Stimulated activated CD8-positive, alpha-beta memory T cell treated with anti-CD3 and anti-CD28 coated beads, Interleukin-2, amount 100 ng/mL, for 48 hours (primary cell): ENCODE measurements at places on chromosomes 3 and 15.

- peak; percentile 10 for DNase-seq
Observed at GRCh38 chr3:128316481-128316891, 150.2 kb downstream of the DNAJB8 start.

DNA sequence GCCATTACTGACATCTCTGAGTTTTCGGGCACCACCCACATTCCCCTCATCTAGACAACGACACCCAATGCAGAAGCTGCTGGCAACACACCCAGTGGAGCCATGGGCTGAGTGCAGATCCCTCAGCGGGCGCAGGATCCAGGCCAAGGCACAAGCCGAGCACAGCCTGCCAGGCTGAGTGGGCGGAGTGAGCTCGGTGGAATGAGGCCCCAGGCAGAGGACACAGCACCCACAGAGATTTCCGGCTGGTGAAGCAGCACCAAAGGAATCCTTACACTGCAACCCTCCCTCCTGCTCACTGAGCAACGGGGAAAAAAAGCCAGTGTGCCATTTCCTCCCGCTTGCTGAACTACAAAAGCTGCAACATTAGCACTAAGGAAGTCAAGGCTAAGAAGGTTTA lies 34.3 kb downstream of the ZMAT3 start:
- DNase-seq, result peak; percentile 31

DNA sequence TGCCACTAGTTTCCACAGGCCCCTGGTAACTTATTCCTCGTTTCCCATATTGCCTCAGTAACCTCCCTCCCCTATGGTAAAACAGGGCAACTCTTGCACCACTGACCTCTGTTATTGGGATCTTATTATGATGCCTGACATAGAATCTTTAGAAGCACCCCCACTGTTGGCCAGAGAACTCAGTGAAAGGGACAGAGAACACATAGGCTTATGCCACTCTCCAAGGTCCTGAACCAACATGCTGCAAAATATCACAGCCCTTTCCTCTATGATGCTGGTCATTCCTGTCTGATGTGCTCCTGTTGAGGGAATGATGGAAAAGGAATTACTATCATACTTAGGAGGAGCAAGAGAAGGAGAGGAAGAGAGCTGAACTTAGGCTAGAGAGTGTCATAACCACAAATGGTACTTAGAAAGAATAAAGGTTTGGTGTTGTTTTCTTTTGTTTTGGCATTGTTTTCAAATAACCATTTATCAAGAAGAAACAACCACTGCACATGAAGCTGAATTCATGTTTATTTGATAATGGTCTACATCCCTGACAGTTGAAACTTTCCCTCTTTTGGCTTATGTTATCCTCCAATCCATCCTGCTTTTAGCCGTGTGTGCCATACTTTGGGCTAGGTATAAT lies 330.2 kb downstream of the EPHB1 start:
- no peak for DNase-seq

DNA sequence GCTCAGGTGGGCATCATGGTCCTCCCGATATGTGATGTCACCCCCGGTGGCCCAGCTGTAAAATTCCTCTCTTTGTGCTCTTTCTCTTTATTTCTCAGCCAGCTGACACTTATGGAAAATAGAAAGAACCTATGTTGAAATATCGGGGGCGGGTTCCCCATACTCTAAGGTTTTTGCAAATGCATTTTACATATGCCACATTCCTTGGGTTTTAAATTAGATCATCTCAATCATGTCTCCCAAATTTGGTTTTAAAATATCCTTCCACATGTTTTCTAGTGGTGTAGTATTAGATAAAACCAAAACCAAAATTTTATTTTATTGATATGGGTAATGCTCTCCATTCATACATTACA lies 4.4 kb upstream of the TMEM62 start:
- DNase-seq, result no peak

DNA sequence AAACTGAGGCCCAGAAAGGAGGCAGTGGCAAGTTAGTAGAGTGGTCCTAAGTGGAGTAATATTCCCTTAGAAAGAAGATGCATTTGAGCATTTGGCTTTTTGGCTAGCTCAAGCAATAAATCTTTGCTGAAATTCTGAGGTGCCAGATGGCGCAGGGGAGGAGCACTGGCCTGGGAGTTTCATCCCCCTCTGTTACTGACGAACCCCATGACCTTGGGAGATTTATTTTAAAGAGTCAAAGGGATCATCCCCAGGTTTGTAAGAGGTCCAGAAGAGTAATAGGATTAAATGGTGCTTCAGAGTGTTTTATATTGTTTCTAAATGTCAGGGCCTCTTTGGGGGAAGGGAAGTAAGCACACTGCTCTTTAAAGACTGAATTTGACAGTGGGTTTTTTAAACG lies 85.1 kb upstream of the PIAS1 start:
- no peak for DNase-seq

DNA sequence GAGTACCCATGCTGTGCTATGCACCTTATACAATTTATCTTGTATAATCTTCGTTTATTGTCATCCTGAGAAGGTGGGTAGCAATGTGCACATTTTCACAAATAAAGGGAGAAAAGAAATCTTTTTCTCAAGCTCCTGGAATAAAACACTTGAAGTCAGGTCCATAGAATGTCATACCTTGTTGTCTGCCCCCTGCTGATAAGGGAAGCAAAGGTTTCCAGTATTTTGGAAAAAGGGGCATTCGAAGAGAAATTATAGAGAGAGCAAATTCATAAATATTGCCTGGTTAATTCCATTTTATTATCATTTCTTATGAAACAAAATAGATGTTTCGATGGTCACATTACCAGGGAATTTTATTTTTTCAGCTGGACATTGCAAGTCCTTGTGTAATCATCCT lies 277.8 kb downstream of the RAP2B start:
- DNase-seq, result no peak

DNA sequence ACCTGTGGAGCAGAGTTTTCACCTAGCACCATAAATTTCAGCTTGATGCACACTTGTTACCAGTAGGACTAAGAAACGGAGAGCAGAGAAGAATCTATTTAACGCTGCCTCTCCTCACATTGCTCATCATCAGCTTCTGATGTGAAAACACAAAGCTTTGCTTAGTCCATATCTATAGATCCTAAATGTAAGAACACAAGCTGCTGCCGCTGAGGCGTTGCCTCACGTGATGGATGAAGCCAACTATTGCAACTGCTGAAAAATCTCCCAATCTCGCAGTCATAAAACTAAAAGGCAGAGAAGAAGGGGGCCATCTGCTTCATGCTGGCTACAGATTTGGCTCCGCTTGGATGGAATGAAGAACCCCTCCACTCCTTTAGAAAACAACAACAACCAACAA lies 42.7 kb downstream of the CADPS start:
- no peak for DNase-seq

- DNase-seq, result no peak
Observed at GRCh38 chr15:85555875-85556617, 175.6 kb downstream of the AKAP13 start.

- no peak for DNase-seq
Observed at GRCh38 chr15:57820119-57820518, 113.6 kb downstream of the POLR2M start.

DNA sequence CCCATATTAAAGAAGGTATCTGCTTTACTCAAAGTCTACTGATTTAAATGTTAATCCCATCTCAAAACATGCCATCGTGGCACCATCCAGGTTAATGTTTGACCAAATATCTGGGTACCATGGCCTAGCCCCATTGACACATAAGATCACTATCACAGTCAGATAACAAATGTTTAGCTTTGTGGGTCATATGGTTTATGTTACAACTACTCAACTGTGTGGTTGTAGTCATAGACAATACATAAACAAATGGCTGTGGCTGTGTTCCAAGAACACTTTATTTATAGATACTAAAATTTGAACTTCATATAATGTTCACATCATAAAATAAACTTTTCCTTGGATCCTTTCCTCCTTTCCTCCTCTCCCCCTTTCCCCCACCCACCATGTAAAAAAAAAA lies 9.8 kb upstream of the SNRPN start:
- DNase-seq, result no peak

DNA sequence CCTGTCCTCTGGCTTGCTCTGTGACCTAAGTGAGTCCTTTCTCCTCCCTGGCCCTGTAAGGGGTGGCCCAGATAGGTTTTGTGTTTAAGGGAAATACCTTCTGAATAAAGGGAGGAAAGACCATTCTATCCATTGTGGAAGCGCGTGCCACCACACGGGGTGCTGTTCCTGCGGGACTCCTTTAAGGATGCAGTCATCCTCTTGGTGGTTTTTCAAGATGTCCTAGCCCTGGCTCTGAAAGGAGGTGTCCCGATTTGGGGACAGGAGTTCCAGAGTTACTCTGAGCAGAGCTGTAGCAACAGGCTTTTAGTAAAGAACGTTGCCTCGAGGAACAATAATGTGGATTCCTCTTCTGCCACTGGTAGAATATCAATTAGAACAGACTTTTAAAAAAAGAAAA lies 9.6 kb downstream of the SLC6A6 start:
- DNase-seq, result no peak

DNA sequence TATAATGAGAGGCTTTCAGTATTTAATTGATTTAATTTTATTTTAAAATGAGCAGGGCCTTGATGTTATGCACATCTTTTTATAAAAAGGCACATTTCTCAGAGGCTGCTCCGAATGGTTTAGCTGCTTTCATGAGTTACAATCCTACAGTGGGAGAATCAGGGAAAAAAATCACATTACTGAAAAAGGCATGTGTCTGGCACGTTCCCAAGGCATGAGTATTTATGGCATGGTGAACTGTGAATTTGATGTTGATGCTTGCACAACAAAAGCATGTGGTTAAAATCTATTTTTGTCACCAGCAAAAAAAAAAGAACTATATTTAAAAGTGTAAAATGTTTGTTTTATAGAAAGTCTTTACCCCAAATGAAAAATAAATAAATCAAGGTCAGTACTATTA lies 485.2 kb upstream of the ROBO2 start:
- DNase-seq, result no peak

GRCh38 chr3:61568127-61568526 lies 6.8 kb downstream of the PTPRG start:
- no peak for DNase-seq

DNA sequence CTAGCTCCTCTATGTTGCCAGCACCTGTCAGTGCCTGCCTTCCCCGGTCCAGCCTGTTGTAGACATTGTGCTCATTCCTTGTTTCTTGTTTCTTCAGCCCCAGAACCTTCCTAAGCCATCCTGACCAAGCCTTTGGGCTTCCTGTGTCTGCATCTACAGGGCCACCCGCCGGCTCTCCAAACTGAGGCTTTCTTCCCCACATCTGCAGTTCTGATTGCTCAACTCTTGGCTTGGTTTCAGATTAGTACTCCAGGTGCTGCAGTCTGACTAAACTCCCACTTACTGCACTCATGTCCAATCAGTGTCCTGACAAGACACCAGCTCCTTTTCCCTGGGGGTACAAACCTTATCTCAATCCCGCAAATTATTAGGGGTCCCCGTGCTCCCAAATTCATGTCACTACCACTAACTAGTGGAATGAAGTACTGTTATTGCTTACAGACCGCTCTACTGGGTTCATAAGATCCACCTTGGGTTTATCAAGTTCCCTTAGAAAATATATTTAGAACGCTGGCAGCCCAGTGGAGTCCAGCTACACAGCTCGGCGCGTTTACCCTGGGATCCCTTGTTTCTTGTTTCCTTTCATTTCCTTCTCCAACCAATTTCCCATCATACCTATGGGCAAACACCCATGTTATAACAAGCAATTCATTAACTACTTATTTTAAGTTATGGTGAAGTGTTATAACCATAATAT lies 114.2 kb upstream of the TJP1 start:
- DNase-seq, result no peak

GRCh38 chr15:94366781-94367180 lies 135.4 kb downstream of the MCTP2 start:
- DNase-seq, result no peak

GRCh38 chr15:73338058-73338457 lies 30.7 kb downstream of the HCN4 start:
- no peak for DNase-seq
